ENCODE measurements at places on chromosomes 11 and 22.

GRCh38 chr11:28615542-28615941 lies 507.4 kb downstream of the METTL15 start:
- DNase-seq: no peak

DNA sequence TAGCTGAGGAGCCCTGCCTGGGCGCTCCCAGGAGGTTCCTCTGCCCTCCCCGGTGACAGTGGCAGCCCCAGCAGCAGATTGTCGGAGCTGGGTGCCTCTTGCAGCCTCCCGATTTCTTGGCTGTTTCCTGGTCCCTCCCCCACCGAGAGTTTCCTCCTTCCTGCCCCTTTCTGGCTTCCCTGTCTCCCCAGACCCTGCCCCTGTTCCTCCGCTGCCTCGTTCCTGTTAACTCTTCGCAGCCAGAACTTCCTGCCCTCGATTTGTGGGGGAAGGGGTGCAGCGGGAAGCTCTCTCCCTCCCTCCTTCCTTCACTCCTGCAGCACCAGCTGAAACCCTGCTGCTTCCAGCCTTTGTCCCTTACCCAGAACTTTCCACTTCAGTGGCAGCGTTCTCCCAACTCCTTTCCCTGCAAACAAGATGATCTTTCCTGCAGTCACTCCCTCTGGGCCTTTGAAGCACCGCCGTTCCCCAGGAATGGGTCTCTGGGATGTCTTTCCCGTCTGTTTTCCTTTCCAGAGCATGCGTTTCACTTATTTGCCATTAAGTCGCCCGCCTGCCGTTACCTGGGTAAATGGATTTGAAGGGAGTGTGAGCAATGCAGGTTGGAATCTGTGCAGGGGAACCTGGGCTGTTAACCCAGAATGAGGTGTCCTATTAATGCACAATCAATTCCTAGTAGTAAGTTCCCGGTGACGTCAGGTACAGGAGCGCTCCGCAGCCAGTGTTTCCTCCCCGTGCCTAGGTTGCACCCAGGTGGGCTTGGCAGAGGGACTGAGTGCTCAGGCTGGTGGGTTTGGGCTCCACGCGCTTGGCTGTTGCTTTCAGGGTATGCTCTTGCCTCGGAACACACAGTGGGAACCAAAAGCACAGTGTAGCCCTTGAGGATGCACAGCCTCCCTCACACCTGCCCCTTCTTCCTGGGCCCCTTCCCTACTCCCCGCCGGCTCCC lies 4.3 kb downstream of the GRK2 start:
- DNase-seq: peak; percentile 44

- no peak for DNase-seq
These were observed 6.2 kb upstream of the FAM83F start for GRCh38 chr22:39988386-39989114.

DNA sequence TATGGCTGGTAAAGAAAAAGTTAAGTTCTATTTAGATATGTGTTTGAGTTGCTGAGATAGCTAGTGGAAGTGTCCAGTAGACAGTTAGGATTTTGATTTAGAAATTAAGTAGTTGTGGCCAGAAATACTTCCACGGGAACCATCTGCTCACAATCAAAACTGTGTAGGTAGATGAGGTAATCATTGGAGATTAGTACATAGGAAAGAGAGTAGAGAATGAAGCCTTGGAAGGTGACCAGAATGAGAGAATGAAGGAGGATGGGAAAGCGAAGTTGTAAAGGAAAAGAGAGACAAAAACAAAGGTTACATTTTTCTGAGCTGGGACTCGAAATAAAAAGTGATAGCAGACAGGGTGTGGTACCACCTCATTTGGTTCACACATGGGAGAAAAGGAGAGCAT lies 296.9 kb upstream of the SORL1-AS1 start:
- no peak for DNase-seq

- no peak for DNase-seq
These were observed 193.0 kb upstream of the SNX19 start for GRCh38 chr11:131109257-131109656.

- DNase-seq: no peak
These were observed 2.8 kb downstream of the MAP6 start for GRCh38 chr11:75665990-75666389.

DNA sequence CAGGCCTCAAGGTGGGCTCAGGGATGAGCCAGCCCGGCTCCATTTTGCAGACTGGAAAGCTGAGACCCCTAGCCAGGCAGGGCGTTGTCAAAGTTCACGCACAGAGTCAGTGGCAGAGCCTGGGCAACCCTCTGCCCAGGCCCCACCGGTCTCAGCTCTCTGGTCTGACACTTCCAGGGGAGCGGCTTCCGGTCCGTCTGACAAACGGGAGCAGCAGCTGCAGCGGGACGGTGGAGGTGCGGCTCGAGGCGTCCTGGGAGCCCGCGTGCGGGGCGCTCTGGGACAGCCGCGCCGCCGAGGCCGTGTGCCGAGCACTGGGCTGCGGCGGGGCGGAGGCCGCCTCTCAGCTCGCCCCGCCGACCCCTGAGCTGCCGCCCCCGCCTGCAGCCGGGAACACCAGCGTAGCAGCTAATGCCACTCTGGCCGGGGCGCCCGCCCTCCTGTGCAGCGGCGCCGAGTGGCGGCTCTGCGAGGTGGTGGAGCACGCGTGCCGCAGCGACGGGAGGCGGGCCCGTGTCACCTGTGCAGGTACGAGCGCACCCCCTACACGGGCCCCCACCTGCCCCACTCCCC lies 36.0 kb downstream of the CD6 start:
- peak; percentile 45 for DNase-seq

DNA sequence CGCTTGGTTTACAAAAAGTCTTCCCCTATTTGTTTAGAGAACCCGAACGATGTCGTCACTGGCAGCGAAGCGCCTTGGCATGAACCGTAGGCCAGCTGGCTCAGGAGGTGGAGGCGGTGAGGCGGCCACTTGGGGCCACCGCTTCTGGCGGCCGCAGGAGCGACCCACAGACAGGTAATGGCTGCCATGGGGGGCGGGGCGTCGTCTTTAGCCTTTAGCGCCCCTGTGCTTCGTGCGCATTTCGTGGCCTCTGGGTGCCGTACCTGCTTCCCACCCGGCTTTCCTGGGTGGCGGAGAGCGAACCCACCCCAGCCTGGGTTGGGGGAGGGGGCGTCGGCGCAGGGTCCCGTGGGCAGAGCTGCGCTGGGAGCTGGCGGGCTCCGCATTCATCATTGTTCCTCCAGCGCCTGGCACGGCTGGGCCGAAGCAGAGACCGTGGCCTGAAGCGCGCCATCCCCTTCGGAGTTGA lies 469 bp upstream of the OSBP2 start:
- DNase-seq: peak; percentile 75

DNA sequence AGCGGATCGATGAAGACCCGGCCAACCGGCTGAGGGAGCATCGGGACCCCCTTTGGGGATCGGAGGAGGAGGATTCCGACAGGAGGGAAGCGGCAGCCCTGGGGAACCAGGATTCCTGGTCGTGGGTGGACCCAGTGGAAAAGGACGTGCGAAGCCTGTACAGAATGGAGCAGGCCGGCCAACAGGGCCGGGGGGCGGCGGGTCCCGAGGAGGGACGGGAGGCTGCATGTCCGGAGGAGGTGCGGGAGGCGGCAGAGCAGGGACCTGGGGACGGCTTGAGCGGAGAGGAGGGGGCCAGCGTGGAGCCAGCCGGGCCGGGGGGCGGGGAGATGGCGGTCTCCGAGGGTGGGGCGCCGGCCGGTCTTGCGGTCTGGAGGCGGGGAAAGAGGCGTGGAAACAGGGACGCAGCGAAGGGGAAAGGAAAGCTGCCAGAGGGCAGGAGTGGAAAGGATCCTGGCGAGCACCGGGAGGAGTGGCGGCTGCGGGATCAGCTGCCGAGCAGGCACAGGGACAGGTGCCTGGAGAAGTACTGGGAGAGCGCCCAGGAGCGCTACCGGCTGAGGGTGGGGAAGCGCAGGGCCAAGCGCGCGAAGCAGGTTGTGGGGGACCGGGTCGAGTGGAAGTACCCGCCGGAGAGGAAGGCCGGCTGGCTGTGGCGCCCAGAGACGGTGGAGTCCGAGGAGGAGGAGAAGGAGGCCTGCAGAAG lies at the start of gene ANO5:
ANO5 (plus strand) TSS at position 444 of the 706 bp plus-strand sequence. CDS start 408 bp downstream, outside the sequence.
- peak; percentile 8 for DNase-seq

DNA sequence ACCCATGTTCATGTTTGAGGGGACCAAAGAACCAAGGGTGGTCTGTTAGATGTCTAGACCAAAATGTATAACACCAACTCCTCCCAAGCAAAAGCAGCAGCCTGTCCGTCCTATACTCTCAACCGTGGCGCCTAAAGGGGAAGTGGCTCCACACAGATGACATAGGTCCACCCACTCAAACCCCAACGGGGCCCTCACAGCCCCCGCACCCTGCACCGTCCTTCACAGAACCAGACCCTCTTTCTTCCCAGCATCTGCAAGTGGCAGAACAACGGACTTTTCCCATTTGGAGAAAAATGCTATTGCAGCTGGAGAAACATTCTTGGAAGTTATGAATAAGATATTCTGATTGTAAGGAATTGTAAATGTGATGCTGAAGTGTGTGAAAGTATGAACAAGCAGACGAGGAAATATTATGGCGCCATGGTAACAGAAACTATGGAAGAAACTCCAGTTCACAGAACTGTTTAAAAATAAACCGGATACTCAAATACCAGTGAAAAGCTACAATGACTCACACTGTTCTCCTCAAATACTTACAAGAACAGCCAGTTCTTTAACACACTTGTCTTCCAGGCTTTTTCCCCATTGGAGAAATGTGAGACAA lies 76.5 kb upstream of the ARFGAP3 start:
- peak; percentile 49 for DNase-seq

- no peak for DNase-seq
These were observed 4.6 kb downstream of the GATD1 start for GRCh38 chr11:772429-773390.

GRCh38 chr11:595400-595799 lies 19.1 kb downstream of the PHRF1 start:
- no peak for DNase-seq

- no peak for DNase-seq
These were observed 52.6 kb downstream of the TCF20 start for GRCh38 chr22:42217752-42218280.

DNA sequence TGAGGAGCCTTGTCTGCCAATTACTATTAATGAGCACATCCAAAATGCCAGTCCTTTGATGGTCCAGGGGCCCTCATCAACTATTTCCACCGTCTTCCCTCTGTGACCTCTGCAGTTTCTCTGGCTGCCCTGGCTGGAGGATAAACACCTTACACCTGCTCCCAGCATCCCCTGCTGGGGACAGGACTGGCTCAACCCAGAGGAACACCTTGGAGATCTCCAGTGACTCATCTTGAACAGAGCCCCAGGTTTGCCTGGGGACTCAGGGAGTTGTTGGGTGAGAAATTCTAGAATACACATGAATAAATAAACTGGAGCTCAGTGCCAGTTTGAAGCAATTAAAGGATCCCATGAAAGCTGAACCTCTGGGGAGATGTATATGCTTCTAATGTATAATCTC lies 24.0 kb upstream of the ELF5 start:
- no peak for DNase-seq

DNA sequence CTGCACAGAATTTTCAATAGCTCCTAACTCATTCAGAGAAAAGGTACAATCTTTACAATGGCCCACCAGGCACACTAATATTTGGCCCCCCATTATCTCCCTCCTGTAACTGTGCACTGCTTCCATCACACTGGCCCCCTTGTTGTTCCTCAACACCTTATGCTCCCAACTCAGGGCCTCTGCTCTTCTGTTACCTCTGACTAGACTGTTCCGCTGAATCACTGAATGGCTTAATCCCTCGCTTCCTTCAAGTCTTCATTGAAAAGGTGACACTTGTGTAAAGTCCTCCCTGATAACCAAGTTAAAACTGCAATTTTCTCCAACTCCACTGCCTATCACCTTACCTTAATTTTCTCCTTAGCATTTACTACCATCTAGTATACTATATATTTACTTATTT lies 21.8 kb downstream of the PIK3C2A start:
- no peak for DNase-seq

DNA sequence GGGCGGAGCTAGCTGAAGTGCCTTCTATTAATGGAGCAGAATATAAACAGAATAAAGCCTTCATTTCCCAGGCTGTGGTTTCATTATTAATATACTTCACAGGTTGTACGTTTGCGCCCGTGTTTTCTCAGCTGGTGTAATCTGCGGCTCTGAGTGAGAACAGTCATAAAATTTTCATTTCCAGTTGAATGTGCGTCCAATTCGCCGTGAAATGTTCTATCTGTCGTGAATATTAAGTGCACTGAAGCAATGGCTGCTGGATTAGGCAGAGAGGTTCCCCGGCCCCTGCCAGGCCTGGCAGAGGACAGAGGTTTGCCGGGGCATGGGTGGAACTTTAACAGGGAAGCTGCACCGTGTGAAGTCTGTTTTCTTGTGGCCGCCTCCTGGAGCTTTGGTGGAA lies 874.4 kb downstream of the NTM start:
- no peak for DNase-seq

DNA sequence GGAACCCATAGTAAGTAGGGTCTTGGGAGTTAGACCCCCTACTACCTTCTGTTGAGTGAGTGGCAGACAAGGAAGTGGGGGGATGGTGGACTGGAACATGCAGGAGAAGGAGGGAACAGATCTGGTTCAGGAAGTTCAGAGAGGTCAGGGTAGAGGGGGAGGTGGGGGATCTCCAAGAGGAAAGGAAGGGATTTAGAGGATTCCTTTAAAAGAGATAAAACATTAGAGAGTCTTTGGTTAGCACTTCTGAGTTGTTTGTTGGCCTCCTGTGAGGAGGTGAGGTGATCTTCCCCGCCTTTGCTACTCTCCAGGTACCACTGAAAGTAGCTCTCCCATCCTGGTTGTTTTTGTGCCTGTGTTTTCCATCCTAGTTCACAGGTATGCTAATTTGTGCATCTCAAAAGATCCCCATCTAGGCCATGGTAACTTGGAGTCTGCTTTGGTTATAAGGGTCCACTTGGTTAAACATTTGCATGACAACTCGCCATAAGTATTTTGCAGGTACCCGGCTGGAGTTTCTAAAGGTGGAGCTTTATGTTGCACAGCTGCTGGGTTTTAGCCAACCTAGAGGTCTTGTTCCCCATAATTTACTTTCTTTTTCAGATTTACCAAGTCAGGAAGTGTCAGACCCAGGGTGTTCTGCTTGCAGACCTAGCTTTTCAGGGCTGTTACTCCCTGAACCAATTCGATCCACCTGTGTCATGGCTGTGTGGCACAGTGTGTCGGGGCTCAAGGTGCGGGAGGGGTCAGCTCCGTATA lies 79.3 kb upstream of the SORL1 start:
- no peak for DNase-seq

GRCh38 chr22:20238536-20238900 lies 29.6 kb downstream of the RTN4R start:
- DNase-seq: peak; percentile 73
